NCI-H1092 treated with DMSO at 0.1 percent for 48 hours (cell line): ENCODE measurements at places on chromosomes 13 and 19.

GRCh38 chr19:53431399-53432087 is at the start of gene ZNF761:
ZNF761 (plus strand) TSS chr19:53431984; CDS start chr19:53447269, 15,285 bp downstream.
- peak; percentile 83 for DNase-seq

DNA sequence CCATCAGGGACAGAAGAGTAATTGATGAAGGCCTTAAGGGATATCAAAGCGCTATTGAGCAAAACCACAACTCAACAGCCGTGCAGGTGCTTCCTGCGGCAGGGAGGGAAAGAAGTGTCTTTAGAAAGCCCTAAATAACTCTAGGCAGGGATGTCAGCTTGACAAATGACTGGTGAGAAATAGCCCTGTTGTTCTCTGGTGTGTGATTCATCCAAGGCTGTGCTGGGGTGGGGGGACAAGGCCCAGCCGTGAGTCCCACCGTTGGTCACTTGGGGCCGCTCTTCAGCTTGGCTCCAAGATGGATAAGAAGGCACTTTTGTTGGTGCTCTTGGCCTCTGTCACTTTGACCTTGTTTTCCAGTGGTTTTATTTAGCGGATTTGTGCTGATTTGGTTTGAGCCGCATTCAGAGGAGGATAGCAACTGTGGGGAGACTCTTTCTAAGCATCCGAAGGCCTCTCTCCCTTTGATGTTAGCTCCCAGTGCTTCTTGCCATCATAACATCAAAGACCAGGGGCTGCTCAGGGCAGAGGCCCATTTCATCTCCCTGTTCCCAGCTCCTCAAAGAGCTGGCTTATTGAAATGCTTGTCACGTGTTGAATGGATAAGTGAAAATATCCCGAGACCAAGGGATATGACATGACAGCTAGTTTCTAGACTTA is 130.3 kb upstream of the SERP2 start:
- no peak for DNase-seq

- DNase-seq = no peak
Measured at GRCh38 chr13:80901530-80901929, 560.6 kb upstream of the SPRY2 start.

- no peak for DNase-seq
Measured at GRCh38 chr13:73809561-73809960, 324.6 kb downstream of the KLF12 start.

DNA sequence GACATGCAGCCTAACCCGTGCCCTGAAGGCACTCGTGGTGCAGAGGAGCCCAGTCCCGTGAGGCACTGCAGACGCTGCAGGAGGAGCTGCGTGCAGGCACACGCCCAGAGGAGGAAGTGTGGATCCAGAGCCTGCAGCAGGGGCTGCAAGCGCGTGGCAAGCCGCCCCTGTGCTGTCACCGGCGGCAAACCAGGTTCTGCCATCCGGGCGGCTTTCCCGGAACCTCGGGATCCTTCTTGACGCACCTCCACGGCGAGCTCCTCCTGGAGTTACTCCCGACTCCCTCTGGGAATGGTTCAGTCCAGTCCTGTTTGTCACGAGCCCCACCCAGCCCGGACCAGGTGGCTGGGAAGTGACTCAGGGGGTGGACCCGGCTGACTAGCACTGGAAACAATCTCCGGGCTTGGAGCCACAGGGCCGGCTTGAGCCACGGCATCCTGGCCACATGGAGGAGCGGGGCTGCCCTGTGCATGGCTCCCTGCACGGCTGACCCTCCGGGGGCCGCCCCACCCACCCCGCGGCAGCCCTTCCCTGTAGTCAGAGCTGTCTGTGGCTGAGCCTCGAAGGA is 10.2 kb downstream of the DPP9 start:
- no peak for DNase-seq
